ENCODE measurements at places on chromosomes 12 and 14. TPM values are rescaled to one million over a fixed set of nuclear protein-coding genes. Genes with fewer than 3 reads are reported as not detected.

Gene SERPINA12
- polyA plus RNA-seq: 0.33 TPM

Gene TAS2R9
- not detected for polyA plus RNA-seq

Gene C12orf50
- polyA plus RNA-seq: 0.56 TPM

Gene FOXJ2
- 20.1 TPM for polyA plus RNA-seq

Gene B4GALNT3
- polyA plus RNA-seq: 15.1 TPM

Gene LRRC10
- not detected for polyA plus RNA-seq

Gene GABARAPL1
- 72.0 TPM for polyA plus RNA-seq

Gene RNF212B
- polyA plus RNA-seq: 1.3 TPM

Gene KERA
- not detected for polyA plus RNA-seq

Gene SHMT2
- 82.5 TPM for polyA plus RNA-seq

Gene ZFHX2
- polyA plus RNA-seq: 11.0 TPM

Gene TROAP
- 37.1 TPM for polyA plus RNA-seq

Gene TSPAN8
- polyA plus RNA-seq: 35.9 TPM

Gene SPATA7
- polyA plus RNA-seq: 25.9 TPM

Gene TMEM119
- polyA plus RNA-seq: 25.2 TPM

Gene SERPINA6
- polyA plus RNA-seq: 7.9 TPM

Gene MGST1
- polyA plus RNA-seq: 25.4 TPM

Gene DLK1
- polyA plus RNA-seq: 17.6 TPM

Gene TMTC1
- polyA plus RNA-seq: 24.0 TPM

Gene RSRC2
- polyA plus RNA-seq: 193 TPM

Gene FAM90A1
- 1.6 TPM for polyA plus RNA-seq

Gene PTGDR
- polyA plus RNA-seq: 0.87 TPM

Gene TAMALIN
- polyA plus RNA-seq: 19.3 TPM

Gene BBOF1
- polyA plus RNA-seq: 21.4 TPM

Gene PPFIA2
- polyA plus RNA-seq: 8.3 TPM

Gene ANKLE2
- polyA plus RNA-seq: 79.0 TPM

Gene BIN2
- polyA plus RNA-seq: 3.0 TPM

Gene GLI1
- 21.2 TPM for polyA plus RNA-seq

All from renal pelvis (tissue), 12 donors.